ENCODE measurements at places on chromosomes 12 and 14.
A peak's percentile ranks its signal among the peaks of the same experiment; 100 is the strongest.

DNA sequence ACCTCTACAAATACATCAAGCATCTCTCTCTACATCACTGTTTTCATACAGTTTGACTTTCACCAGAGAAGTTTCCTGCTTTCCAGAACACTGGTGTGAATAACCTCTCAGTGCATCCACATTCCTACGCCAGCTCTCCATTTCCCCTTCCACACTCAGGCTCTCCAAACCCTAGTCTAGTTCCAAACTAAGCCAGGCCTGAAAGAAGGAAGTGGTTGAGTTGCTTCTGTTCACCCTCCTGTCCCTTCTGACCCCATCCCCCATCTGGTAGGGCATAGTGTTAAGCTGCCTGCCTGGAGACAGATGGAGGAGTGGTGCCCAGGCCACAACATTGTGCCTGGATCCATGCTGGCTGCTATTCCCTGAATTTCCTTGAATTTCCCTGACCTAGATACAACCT is 132.4 kb downstream of the GPR65 start:
- DNase-seq: no peak

DNA sequence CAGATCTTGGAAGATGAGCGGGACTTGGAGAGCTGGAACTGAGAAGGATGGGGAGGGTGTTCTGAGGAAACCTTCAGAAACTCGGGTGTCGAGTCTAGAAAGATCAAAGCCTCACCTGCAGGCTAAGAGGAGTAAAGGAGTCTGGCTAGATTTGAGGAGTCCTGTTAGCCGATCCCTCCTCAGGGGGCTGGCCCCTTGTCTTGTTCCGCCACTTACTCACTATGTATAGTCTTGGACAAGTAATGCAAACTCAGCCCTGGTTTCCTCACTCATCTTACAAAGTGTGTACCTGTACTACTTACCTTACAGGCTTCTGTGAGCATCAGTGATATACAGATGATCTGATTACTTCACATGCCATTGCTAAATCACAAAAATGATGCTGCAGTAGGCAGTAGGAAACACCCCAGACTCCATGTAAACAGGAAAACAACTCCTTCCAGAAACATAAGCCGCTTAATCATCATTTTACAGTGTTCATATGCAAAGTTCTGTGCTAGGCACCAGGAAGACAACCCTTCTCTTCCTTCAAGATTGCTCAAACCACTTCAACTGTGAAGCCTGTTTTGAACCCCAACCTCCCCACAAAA is 2.0 kb upstream of the SPTLC2 start:
- DNase-seq: no peak

- peak; percentile 56 for DNase-seq
These were observed 1.9 kb downstream of the CACNA2D4 start for GRCh38 chr12:1916371-1917171.

- no peak for DNase-seq
These were observed 643 bp upstream of the TAMALIN start for GRCh38 chr12:52005903-52006703.

- DNase-seq: no peak
These were observed 50.2 kb upstream of the VRK1 start for GRCh38 chr14:96747006-96747405.

DNA sequence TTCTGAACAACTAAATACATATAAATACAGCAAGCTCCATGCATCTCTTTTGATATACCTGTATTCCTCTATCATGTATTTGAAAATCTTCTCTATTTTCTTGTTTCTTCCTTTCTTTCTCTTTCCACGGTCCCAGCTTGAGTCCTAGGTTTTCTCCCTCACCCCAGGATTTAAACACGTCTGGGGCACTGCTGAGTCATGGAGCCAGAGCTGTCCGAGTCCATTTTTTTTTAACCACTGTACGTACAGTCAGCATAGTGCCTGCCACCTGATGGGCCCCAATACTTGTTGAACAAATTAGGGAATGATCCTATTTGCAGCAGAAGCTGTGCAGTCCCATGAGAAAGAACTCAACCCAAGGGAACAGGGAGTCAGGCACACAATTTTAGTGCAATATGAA is 158.1 kb downstream of the ATP23 start:
- DNase-seq: no peak

DNA sequence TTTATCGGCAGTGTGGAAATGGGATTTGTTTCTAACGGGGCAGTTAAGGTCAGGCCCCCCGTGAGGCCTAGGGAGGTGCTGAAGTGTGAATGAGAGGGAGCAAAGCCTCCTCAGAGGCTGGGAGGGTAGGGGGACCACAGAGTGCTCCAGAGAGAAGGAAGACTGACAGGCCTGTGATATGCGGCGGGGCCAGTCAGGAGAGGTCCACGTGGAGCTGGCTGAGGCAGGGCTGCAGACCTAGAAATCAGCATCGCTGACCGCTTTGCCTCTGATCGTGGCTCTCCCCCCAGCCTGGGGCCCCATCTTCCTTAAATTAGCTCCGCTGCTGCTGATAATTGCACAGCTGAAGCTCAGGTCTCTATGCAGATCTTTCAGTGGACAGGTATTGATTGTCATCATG is 240.8 kb upstream of the PWP1 start:
- no peak for DNase-seq

DNA sequence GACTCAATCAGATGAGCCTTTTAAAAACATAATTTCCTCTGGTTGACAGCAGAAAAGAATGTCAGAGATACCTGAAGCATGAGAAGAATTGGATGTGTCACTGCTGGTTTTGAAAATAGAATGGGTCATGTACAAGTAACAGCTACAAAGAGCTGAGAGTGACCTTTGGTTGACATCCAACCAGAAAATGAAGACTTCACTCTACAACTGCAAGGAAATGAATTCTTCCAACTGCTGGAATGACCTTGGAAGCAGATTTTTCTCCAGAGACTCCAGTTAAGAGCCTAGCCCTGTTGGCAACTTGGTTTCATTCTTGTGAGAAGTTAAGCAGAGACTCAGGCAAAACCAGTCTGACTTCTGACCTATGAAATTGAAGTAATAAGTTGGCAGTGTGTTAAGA is 505.9 kb downstream of the SLC16A7 start:
- no peak for DNase-seq

DNA sequence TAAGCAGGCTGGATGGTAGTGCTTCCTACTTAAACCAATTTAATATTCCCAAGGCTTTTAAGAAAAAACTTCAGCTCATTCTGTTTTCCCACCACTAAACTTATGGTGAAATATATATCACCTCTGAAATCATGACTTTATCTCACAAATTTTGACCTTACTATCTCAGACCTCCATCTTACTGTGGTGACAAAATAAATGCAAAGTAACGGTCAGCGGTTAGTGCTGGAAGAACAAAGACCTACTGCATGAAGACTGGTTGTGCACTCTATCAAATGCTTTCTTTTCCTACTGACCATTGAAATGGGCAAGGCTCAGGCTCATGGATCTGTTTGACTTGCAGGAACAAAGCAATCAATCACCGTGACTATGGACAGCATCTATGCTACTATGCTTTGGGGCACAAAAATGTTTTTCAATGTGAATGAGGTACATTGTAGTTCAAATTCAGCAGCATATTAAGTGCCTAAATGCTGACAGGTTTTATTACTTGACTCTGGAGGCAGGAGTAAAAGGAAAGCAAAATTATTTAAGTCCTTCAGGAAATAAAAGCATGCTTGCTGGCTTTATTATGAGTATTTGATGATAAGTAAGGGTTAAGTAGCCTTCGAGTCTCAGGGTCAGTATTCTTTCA is 43.1 kb upstream of the GTF2A1 start:
- no peak for DNase-seq

GRCh38 chr14:53109105-53110041 is 43.8 kb downstream of the DDHD1 start:
- DNase-seq: no peak

DNA sequence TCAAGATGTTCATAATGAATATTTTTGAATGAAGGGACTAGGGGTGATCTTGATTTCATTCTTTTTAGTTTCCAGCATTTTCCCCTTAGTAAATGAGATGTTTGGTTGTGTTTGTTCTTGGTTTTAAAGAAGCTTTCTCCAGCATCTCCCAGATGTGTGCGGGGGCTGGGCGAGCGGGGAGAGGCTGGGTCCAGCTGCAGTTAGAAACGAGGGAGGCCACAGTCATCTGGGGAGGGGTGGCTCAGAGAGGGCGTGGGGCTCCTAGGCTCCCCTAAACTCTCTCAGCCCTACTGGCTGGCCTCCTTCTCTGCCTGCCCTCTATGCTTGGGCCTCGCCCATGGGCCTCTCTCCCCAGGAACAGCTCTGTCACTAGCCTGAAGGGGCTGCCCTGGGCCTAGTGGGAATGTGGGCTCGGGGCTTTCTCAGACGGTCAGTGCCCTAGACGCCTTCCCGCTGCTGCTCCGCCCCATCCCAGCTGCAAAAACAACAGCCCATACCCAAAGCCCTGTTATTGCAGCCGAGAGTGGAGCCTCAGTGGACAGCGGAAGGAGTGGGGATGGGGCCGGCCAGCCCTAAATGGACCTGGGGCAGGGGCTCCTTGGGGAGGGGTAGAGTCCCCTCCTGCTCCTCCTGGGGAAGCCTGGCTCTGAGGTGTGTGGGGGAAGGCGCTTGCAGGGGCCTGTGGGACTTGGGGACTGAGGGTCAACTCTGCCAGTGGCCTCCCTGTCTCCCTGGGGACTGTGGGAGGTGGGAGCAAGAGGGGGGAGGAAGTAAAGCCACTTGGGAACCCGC is 18.3 kb upstream of the EIF2B2 start:
- DNase-seq: no peak

- no peak for DNase-seq
These were observed 185.8 kb downstream of the EGLN3 start for GRCh38 chr14:33764876-33765650.

DNA sequence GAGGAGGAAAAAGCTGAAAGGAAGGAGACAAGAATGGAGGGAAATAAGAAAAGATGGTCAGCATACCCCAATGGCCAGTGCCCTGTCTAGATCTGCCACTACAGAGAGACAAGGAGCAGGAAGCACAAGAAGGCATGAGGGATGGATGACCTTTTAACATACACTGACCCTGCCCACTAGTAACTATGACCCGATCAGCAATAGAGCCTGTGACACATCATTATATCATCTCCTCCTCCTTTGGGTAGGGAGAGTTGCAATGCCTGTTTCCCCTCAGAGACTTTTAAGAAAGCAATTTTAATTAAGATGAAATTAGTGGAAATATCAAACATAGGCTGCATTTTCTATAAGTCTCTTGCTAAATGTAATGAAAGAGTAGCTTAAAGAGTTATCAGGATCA is 4.7 kb upstream of the SLC2A13 start:
- no peak for DNase-seq

DNA sequence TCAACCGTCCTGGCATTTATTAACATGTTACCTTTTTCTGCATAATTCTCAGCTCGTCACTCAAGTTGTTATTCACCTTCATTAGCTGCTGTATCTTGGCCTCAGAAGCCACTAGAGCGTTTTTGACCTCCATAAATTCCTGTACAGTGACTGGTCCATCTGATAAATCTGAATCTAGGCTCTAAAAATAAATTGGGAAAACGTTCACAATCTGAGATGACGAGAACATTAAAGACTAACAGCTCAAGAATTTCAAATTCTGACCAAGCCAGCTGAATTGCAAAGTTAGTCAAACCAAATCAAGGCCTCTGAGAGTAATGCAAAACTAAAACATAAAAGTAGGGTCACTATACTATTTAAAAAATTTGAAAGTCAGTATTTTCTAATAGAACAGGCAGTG is 45.0 kb downstream of the GIT2 start:
- no peak for DNase-seq

DNA sequence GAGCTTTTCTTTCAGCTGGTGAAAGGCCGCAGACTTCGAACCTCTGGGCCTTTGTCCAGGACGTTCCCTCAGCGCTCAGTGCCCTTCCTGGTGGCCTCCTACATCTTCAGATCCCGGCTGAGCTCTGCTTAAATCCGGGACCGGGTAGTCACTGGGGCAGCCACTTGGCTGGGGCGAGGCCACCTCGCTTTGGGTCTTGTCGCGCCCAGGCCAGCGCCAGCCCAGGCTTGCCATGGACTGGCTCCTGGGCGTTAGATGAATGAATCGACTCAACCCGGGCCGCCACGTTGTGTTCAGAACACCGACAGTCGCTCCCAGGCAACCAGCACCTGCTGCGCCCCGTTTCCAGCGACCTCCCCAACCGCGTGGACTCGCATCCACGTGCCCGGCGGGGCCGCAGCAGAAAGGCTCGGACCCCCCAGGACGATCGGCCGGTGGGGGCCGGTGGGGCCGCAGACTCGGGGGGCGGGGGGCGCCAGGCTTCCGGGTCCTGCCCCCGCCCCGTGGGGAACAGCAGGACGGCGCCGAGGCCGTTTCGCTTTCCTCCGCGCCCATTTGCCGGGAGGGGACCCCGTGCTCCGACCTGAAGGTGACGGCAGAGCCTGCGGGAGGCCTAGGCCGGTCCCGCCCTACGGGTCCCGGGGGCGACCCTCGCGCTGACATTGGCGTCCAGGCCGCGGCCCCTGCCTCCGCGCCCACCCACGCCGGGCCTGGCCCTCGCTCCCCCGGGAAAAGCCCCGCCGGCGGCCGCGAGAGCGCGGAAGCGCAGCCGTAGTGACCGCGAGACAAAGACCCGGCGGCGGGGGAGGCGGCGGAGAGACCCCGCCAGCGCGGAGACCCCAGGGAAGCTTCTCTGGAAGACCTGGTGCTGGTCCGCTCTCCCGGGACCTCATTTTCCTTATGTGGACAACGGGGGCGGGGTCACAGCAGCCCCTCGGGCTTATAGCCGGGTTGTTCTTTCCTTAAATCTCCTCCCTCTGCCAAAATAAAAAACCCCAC is 37.3 kb upstream of the RCOR1 start:
- peak; percentile 35 for DNase-seq

DNA sequence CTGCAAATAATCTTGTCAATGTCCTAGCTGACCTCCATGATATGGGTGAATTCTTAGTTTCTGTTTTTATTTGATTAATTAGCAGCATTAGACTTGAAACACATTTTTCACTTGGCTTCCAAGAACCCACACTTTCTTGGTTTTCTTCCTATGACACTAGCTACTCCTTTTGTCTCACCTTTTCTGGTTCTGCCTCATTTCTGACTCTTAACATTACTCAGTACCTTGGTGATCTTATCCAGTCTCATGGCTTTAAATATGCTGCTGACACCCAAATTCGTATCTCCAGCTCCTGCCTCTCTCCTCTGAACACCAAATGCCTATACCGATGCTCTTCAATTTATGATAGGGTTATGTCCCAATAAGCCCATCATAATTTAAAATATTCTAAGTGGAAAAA is 32.0 kb upstream of the SSTR1 start:
- no peak for DNase-seq

DNA sequence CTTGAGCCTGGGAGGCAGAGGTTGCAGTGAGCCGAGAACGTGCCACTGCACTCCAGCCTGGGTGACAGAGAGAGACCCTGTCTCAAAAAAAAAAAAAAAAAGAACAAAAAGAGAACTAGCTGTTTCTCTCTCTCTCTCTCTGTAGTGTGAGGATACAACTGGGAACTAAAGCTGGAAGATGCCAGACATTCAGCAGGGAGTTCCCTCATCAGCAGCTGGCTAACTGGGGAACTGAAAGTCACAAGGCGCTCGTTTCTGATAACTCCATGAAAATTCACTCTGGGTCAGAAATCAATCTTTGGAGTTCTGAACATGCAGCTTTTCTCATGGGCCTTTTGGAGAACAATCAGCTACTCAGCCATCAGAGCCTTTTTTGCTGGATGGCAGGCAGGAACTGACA is 43.5 kb upstream of the MAP1LC3B2 start:
- DNase-seq: no peak
